AG04449 (cell line): ENCODE measurements at places on chromosomes 7 and 10.

- no peak for DNase-seq
Observed at GRCh38 chr10:113410618-113411017, 142.2 kb upstream of the HABP2 start.

DNA sequence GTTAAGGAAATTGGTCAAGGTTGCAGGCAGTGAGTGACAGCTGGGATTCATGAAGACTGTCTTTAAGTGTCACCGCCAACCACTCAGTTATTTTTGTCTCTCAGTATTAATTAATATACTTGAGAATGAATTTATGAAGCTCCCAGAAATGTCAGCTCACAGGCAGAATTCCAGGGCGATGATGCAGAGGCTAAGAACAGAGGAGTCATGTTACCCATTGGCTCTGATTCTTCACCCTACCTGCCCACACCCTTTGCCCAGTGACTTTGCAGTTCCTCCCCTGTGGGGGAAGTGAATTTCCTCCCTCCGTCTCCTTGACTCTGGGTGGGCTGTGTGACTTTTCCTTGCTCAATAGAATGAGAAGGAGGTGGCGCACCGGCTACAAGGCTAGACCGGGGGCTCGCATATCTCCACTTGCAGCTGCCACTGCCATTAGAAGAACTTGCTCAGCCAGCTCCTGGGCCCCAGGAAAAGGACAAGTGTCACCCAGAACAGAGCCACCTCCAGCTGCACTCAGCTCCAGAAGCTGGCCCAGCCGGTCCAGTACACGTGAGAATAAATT is 157.1 kb upstream of the PRKCQ start:
- DNase-seq: no peak

DNA sequence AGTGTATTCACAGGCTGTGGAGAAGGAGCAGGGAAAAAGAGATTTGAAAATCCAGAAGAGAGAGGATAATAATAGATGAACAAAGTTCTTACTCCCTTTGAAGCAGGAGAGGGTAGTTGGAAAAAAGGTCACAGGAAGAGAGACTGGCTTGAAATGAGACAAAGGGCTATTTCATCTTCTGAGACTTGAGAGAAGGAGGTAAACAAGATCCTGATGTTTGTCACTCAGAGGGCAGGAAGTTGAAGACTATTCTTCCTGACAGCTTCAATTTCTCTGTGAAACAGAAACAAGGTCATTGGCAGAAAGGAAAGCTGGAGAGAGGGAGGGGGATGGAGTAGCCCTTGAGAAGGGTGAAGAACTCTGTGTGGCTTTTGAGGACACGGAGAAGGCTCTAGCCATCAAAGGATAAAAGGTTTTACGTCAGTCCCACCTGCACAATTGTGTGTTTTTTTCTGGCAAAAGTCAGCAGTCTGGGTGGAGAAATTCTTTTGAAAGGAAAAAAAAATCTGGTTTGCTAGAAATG is 216.1 kb upstream of the STEAP4 start:
- DNase-seq: no peak

DNA sequence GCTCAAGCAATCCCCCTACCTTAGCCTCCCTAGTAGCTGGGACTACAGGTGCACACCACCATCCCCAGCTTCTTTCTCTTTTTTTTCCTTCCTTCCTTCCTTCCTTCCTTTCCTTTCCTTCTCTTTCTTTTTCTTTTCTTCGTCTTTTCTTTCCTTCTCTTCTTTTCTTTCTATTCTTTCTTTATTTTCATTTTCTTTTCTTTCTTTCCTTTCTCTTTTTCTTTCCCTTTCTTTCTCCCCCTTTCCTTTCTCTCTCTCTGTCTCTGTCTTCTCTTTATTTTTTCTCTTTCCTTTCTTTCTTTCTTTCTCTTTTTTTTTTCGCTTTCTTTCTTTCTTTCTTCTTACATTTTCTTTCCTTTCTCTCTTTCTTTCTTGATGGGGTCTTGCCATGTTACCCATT is 621.3 kb downstream of the GALNT17 start:
- no peak for DNase-seq

DNA sequence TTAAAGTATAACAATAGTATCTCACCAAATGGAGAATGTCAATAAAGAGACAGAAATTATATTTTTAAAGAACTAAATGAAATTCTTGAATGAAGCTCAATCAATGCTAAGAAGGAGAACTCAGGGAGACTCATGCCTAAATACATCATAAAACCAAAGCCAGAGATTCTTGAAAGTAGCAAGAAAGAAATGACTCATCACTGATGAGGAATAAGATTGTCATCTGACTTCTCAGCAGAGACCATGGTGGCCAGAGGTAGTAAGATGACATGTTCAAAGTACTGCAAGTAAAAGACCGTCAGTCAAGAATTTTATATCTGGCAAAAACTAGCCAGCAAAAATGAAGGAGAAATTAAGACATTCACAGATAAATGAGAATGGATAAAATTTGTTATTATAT is 399.0 kb downstream of the GRID1 start:
- no peak for DNase-seq

DNA sequence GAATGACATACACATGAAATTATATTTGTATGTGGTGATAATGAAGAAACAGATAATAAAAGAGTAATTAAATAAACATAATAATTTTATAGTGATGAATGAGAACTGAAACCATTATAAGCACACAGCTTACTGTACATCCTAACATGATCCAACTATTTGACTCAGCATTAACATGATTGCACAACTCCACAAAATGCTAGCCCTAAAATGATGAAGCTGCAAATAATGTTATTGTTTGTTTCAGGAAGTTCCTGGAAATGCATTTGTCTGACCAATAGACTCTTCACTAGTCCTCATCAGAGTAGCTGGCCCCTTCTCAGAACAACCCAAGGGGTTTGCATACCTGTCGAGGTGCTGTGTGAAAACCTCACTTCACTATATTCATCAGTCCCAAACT is 115.5 kb downstream of the RTKN2 start:
- peak; percentile 33 for DNase-seq

GRCh38 chr7:118110178-118110925 is 73.6 kb upstream of the LSM8 start:
- DNase-seq: no peak

DNA sequence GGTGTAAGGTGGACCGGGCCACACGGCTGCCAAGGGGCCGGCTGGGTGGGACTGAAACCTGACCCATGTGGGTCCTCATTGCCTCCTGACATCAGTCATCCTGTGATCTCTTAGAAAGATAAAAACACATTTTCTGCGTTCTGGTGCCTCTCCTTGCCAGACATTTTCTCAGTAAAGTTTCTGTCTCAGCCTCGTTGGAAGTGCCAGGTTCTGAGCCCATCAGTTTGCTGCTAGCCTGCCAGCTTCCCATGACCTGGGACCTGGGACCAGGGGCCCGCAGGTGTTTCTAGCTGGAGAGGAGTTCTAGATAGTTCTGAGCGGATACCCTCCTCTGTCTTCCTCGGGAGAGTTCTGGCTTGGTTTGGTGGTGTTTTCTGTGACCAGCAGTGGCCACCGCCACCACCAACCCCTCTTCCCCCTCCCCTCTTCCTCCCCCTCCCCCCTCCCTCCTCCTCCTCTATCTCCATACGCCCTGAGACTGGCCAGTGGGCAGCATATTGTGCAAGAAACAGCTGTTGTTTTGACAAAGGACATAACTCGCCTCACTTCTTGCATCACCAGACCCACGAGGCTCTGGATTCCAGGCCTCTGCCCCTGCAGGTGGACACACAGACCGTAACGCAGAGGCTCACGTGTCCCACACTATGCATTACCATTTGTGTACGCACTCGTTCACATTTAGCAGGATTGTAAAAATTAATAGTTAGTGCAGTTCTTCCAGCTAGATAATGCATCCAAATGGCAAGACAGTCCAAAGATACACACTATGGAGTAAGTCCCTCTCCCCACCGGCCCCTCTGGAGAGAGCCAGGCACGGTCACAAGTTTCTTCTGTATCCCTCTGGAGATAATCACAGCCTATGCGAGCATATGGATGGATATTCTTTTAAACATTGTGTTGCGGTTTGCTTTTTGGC is 94.6 kb downstream of the CUX1 start:
- no peak for DNase-seq

DNA sequence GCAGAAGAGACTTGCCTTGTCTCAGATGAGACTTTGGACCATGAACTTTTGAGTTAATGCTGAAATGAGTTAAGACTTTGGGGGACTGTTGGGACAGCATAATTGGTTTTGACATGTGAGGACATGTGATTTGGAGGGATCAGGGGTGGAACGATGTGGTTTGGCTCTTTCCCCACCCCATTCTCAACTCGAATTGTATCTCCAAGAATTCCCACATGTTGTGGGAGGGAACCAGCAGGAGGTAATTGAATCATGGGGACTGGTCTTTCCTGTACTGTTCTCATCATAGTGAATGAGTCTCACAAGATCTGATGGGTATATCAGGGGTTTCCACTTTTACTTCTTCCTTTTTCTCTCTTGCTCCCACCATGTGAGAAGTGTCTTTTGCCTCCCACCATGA is 229.7 kb upstream of the KCND2 start:
- DNase-seq: no peak

DNA sequence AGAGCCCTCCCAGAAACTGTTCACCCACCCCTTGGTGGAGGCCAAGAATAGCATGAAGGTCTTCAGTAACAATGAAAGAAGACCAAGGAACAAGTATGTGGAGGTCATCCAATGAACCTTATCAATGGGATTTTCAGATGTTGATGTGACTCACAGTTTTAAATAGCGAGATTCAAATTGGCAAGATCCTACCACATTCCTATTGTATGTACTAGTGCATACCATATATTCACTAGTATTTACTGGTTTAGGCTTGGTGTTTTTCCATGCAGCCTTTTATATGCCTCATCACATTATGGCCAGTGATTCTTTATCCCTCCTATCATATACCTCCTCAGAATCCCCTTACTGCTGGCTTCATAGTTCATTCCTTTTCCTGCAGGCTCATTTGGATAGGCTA is 54.4 kb downstream of the ITGB8 start:
- DNase-seq: peak; percentile 52

- DNase-seq: no peak
Observed at GRCh38 chr7:158019726-158020705, 567.6 kb downstream of the PTPRN2 start.

- DNase-seq: no peak
Observed at GRCh38 chr10:103147645-103148044, 45.4 kb downstream of the NT5C2 start.

GRCh38 chr7:2197436-2198155 is 35.1 kb downstream of the MAD1L1 start:
- no peak for DNase-seq

DNA sequence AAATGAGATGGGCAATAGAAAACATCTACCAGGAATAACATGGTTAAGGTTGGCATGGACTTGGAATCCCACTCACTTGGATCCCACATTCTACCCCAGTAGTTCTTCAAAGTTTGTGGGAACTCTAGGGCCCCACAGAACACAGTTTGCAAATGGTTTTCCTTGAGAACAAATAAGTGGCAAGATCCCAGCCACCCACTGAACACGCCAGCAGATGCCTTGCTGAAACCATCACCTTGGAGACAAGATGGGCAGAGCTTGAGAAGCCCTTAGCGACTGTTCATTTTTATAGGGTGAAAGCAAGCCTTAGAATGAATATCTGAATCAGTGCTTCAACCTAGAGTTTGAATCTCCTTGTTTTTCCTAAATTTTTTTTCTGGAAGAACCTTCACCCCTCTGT is 349.1 kb downstream of the RPS24 start:
- DNase-seq: no peak

GRCh38 chr7:98049034-98049433 is 57.6 kb upstream of the LMTK2 start:
- no peak for DNase-seq

GRCh38 chr7:30188811-30189210 is 54.0 kb downstream of the MTURN start:
- DNase-seq: no peak

- DNase-seq: no peak
Observed at GRCh38 chr7:14184292-14184864, 194.9 kb upstream of the ETV1 start.

DNA sequence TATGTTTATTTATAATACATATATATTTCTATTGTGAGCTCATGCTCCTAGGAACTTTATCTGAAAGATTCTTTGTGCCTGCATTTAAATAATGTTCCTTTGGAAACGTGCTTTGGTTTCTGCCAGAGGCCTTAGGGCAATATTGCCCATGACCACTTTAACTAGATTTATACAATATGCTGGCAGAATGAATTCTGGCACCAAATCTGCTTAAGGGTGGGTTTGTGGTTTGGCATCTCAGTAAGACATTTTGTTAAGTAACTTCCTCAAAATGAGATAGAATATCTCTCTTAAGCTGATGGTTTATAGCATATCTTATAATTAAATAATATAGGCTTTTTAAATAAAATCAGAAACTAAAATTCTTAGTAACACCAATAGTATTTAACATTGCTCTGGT is 252.9 kb downstream of the RNLS start:
- DNase-seq: no peak

- DNase-seq: no peak
Observed at GRCh38 chr10:112173206-112173605, 10.4 kb downstream of the GPAM start.

DNA sequence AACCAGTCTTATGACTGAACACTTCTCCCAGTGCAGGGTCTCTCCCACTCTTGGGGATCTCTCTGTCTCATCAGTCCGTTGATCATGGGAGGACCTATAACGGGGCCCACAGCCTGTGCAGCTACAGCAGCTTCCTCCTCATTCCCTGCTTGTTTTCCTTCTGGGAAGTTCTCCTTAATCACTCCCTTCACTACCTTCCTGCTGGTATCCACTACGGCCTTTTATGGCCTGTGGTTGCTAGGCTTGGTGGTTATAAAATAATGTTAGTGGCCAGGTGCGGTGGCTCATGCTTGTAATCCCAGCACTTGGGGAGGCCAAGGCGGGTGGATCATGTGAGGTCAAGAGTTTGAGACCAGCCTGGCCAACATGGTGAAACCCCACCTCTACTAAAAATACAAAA is 3.5 kb upstream of the ZNF282 start:
- DNase-seq: no peak

- DNase-seq: no peak
Observed at GRCh38 chr10:79027147-79028055, 41.4 kb upstream of the ZMIZ1 start.

DNA sequence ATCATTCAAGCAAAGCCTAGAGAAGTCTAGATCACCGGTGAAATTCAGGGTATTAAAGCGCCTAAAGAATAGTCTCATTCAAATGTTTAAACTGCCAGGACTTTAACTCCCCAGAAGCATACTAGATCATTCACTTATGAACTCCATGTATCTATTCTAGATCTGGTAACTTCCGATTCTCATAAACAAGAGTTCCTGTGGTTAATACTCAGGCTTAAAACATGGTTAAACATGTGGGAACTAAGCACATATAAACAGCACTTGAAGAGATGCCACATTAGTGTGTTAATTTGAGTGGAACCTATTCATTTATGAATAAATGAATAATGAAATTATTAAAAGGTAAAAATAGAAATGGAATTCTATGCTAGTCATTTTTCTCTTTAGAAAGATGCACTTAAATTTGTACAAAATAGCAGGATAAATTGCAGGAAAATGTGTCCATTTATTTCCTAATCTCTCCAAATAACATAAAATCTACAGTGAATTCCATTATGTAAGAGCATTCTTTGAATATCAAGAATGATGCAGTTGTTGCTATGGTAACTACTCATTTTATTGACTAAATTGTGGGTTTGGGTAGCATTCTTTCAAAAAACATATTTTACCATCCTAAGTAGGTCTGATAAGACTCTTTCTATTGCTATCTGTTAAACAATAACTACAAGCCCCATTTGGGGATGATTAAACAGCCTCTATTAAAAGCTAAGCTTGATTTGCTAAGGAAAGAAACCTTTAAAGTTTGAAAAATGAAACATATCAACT is 147.6 kb upstream of the TMEM168 start:
- no peak for DNase-seq

GRCh38 chr10:132204781-132205473 is 18.2 kb downstream of the DPYSL4 start:
- DNase-seq: no peak

- DNase-seq: no peak
Observed at GRCh38 chr7:77536017-77536412, 1.1 kb upstream of the PTPN12 start.
